K562 (cell line): ENCODE measurements at places on chromosomes 3 and 15. TPM values are rescaled to one million over a fixed set of nuclear protein-coding genes. Genes with fewer than 3 reads are reported as not detected.

GRCh38 chr3:43102773-43103480 lies 3.0 kb downstream of the POMGNT2 start:
- no peak overlapping the region for H3K27ac ChIP-seq
- peaks cover 20% of the 10 kb centered on the region for H3K4me1 ChIP-seq
- no peaks in the 10 kb centered on the region for H3K36me3 ChIP-seq
- no peaks in the 10 kb centered on the region for H3K27me3 ChIP-seq
- DNase-seq = no peak
- no peak overlapping the region for H3K4me3 ChIP-seq

- H3K27me3 ChIP-seq = no peaks in the 10 kb centered on the region
- no peak overlapping the region for H3K4me3 ChIP-seq
- H3K36me3 ChIP-seq = no peaks in the 10 kb centered on the region
- no peak overlapping the region for H3K27ac ChIP-seq
These were observed 348.5 kb downstream of the PYDC2 start for GRCh38 chr3:191809326-191809949.

GRCh38 chr3:129614927-129615363 lies 8.5 kb upstream of the PLXND1 start:
- no peak overlapping the region for H3K4me3 ChIP-seq
- H3K27ac ChIP-seq = 0 out of 3 replicates have a peak overlapping the region, but pooled peaks have one; percentile 26
- H3K4me1 ChIP-seq = peaks cover 53% of the 10 kb centered on the region
- H3K27me3 ChIP-seq = no peaks in the 10 kb centered on the region

DNA sequence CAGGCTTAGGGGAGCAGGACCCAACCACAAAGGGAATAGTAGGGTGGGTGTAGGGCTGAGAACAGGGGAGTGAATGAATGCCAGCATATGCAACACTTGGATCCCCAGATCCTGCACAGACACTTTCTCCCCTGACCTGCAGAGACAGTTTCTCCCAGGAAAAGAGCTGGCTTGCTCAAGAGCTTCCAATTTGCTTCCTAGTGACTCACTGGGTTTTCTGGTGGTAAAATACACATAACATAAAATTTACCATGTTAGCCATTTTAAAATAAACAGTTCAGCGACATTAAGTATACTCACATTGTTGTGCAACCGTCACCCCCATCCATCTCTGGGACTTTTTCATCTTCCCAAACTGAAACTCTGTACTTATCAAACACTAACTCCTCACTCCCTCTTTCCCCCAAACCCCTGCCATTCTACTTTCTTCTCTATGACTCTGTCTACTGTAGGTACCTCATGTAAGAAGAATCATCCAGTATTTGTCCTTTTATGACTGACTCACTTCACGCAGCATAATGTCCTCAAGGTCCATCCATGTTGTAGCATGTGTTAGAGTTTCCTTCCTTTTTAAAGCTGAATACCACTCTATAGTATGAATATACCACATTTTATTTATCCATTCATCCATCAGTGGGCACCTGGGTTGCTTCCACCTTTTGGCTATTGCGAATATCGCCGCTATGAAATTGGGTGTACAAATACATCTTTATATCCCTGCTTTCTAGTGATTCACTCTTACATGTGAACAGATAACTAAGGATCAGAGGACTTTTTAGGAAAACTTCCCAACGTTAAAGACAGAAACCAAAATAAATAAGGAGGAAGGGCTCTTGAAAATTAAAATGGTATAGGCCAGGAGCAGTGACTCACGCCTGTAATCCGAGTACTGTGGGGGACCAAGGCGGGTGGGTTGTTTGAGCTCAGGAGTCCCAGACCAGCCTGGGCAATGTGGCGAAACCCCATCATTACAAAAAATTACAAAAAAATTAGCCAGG lies 95.6 kb upstream of the TJP1 start:
- H3K4me3 ChIP-seq = no peak overlapping the region
- DNase-seq = no peak
- H3K27ac ChIP-seq = no peak overlapping the region
- peaks cover 29% of the 10 kb centered on the region for H3K27me3 ChIP-seq
- no peaks in the 10 kb centered on the region for H3K36me3 ChIP-seq

DNA sequence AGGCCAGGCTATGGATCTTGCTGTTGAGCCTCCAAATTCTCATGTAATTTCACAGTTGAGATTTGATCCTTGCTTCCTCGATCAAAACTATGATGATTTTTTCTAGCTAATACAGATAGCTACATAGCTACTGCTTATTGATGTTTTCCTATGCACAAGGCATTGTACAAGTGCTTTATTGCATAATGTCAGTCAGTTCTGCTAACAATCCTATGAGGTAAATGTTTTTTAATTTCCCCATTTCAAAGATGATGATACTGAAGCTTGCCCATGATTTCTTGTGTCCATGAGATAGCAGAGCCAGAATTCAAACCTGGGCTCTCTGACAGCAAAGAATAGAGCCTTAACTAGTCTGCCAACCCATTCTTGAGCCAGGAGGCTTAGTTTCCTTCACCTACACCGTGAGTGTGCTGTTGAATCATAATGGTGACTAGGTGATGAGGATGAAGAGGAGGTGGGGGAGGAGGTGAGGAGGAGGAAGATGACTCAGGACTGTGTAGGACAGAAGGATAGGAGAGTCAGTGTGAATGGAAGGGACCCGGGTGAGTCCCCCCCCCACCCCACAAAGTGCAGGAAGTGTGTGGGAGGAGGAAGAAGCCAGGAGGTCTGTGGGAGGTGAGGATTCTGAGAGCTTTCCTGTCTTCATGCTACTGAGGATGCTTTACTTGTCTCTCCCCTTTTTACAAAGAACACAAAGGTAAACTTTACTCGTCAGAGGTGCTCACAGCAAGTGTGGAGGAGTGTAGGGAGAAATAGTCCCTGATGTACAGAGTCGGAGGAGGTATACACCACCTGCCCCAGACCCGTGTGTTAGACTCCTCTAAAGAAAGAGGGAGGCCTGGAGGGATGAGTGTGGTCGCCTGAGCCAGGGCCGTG lies 3.6 kb downstream of the TAGLN3 start:
- H3K36me3 ChIP-seq = no peaks in the 10 kb centered on the region
- no peak overlapping the region for H3K4me3 ChIP-seq
- H3K27ac ChIP-seq = no peak overlapping the region

GRCh38 chr3:5769825-5770224 lies 582.3 kb downstream of the EDEM1 start:
- no peaks in the 10 kb centered on the region for H3K36me3 ChIP-seq
- no peak overlapping the region for H3K4me3 ChIP-seq
- no peaks in the 10 kb centered on the region for H3K27me3 ChIP-seq
- no peak overlapping the region for H3K27ac ChIP-seq

DNA sequence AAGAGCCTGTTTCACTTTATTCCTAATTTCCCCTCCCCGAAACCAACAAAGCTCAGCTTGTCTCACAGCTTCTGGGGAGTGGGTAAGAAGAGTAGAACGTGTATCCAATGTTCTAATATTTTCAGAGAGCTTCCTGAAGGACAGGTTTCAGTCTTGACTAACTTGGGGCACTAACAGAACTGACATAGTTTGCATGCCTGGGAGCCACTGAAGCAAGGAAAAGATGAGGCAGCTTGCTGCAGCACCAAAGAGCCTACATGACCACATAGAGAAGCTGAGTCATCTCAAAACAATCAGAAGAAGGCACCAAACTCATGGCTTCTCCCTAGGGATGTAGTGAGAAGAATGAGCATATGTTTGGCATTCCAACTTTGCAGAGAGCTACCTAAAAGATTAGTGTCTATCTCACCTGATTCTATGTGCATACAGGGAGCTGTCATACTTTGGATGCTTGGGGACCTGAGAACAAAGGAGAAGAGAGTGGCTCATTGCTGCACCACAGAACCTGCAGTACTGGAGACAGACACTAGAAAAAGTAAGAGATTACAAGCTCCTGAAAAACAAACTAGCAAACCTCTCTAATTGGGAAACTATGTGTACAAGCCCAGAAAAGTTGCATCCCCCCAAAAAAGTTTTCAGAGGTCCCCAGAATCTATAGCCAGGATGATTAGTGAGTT lies 86.9 kb downstream of the DCLK3 start:
- no peaks in the 10 kb centered on the region for H3K36me3 ChIP-seq
- no peak overlapping the region for H3K27ac ChIP-seq
- no peak overlapping the region for H3K4me3 ChIP-seq
- H3K27me3 ChIP-seq = no peaks in the 10 kb centered on the region
- no peak for DNase-seq

GRCh38 chr15:33400941-33401340 lies 90.2 kb downstream of the RYR3 start:
- H3K36me3 ChIP-seq = no peaks in the 10 kb centered on the region
- no peak for DNase-seq
- no peak overlapping the region for H3K27ac ChIP-seq
- H3K4me3 ChIP-seq = no peak overlapping the region
- H3K4me1 ChIP-seq = no peaks in the 10 kb centered on the region

GRCh38 chr3:195612075-195612800 lies 28.5 kb upstream of the APOD start:
- no peak for DNase-seq
- H3K27me3 ChIP-seq = peaks cover 20% of the 10 kb centered on the region
- no peak overlapping the region for H3K4me3 ChIP-seq
- no peaks in the 10 kb centered on the region for H3K4me1 ChIP-seq
- no peaks in the 10 kb centered on the region for H3K36me3 ChIP-seq
- H3K27ac ChIP-seq = no peak overlapping the region

- H3K4me3 ChIP-seq = no peak overlapping the region
- H3K27me3 ChIP-seq = no peaks in the 10 kb centered on the region
- H3K27ac ChIP-seq = no peak overlapping the region
- no peaks in the 10 kb centered on the region for H3K36me3 ChIP-seq
These were observed 251.4 kb downstream of the NR1D2 start for GRCh38 chr3:24196526-24196925.

DNA sequence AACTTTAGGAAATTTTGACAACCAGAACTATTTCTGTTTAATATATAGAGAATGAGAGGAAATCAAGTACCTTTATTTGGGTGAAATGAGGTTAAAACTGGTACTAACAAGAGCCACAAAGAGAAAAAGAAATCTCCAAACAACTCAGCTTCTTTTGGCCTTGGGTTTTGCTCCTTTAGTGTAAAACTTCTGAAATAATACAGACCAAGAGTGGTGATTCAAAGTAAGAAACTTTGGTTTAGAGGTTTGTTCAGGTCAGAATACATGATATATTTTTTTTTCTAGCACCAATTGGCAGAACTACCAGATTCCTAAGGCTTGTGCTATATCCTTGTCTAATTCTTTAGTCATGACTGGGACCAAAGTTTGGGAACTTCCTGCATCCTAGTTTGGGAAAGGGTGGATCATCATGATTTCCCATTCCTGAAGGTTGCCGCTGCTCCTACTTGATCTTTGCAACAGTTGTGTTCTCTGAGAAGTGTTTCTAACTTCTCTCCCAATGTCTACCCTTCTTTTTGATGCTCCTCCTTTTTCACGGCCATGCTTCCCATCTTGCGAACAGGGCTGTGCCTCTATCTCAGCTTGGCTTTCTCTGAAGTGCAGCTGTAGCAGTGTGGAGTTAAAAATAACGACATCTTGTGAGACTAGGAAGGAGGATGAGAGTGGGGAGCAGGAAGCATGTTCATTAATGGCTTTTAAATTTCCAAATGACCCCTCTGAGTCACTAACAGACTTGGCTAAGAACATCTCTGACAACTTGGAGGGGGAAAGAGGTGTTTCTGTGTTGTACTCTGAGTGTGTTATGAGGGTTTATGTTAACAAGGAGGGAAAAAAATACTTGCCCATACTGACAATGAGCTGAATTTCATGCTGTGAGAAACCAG lies 87.7 kb downstream of the KCNAB1 start:
- H3K36me3 ChIP-seq = no peaks in the 10 kb centered on the region
- DNase-seq = no peak
- H3K27ac ChIP-seq = no peak overlapping the region
- no peaks in the 10 kb centered on the region for H3K27me3 ChIP-seq

GRCh38 chr15:70189826-70190695 lies 92.3 kb upstream of the TLE3 start:
- H3K36me3 ChIP-seq = no peaks in the 10 kb centered on the region
- H3K27me3 ChIP-seq = peaks cover 84% of the 10 kb centered on the region
- DNase-seq = no peak
- H3K4me1 ChIP-seq = no peaks in the 10 kb centered on the region

DNA sequence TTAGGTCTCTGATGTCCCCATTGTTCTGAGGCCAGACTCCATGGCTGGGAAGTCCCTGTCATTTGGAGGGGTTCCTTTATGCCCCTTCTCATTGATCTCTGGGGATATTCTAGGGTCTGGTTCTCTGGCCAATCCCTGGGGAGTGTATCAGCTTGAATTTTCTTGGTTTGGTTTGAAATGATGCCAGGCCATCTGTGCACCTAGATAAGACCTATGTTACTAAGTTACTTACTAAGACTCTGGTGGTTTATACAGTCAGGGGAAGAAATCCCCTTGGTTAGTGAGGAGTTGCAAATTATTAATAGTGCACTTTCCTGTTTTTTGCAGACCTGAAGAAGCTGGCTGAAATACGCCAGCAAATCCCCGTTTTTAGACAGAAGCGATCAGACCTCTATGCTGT lies 20.3 kb downstream of the NIT2 start:
- H3K4me3 ChIP-seq = no peak overlapping the region
- DNase-seq = no peak
- H3K27me3 ChIP-seq = no peaks in the 10 kb centered on the region
- H3K27ac ChIP-seq = no peak overlapping the region
- peaks cover 17% of the 10 kb centered on the region; the same call in 2 of the 3 replicates for H3K36me3 ChIP-seq
- no peaks in the 10 kb centered on the region; the same call in 1 of the 2 replicates for H3K4me1 ChIP-seq

DNA sequence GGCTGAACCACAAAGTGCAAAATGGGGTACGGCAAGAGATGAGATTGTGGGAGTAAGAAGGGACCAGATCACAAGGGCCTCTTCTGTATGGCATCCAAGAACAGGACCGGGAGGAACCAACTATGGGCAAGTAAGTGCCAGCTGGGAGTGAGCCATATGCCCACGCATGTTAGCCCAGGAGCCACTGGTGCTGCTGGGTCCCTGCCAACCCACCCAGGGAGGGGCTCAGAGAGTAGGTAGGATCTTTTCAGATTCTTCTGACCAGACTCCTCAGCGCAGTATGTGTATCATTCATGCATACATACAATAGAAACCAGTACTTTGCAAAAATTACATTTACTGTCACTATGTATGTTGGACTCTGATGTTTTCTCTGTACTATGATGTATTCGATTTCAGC lies 54.0 kb downstream of the RAB11A start:
- H3K36me3 ChIP-seq = no peaks in the 10 kb centered on the region
- H3K27me3 ChIP-seq = no peaks in the 10 kb centered on the region
- no peak overlapping the region for H3K27ac ChIP-seq
- no peak overlapping the region for H3K4me3 ChIP-seq

- no peak for DNase-seq
- H3K27ac ChIP-seq = no peak overlapping the region
- H3K4me1 ChIP-seq = peaks cover 9% of the 10 kb centered on the region; the same call in 2 of the 3 replicates
- H3K36me3 ChIP-seq = peaks cover 18% of the 10 kb centered on the region; the same call in 2 of the 3 replicates
These were observed 21.6 kb upstream of the SPTBN5 start for GRCh38 chr15:41915255-41915994.

GRCh38 chr3:1954632-1955031 lies 144.0 kb upstream of the CNTN4 start:
- DNase-seq = no peak
- no peak overlapping the region for H3K4me3 ChIP-seq
- H3K27ac ChIP-seq = no peak overlapping the region
- H3K27me3 ChIP-seq = no peaks in the 10 kb centered on the region

GRCh38 chr15:90679959-90680358 lies 37.2 kb upstream of the BLM start:
- peaks cover 11% of the 10 kb centered on the region for H3K4me1 ChIP-seq
- H3K36me3 ChIP-seq = no peaks in the 10 kb centered on the region
- DNase-seq = no peak
- no peaks in the 10 kb centered on the region for H3K27me3 ChIP-seq

The IL16 gene
- total RNA-seq = 16.0 and 16.8 TPM in 2 replicates

The SOX14 gene
- total RNA-seq = not detected in 2 replicates

The FEZF2 gene
- not detected in 2 replicates for total RNA-seq

The HGD gene
- 0.51 TPM in 1 of 2 replicates, not detected in the other for total RNA-seq

The SUMF1 gene
- 5.6 and 6.0 TPM in 2 replicates for total RNA-seq

The PLSCR5 gene
- not detected in 2 replicates for total RNA-seq
